ENCODE measurements at places on chromosomes 5 and 9.
A peak's percentile ranks its signal among the peaks of the same experiment; 100 is the strongest.

DNA sequence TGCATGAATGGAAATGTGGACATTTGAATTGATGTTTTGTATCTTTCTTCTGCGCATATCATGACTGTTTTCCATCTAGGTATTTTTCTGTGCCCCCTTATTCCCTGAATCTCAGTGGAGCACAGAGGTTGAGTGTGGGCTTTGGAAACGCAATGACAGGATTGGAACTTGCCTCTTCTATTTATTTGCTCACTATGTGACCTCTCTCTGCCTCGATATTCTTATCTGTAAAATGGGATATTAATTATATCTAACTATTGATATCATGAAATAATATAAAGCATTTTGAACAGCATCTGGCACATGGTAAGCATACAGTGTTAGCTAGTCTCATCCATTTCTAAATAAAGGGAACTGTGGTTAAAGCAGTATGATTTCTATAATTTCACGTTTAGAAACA is 26.0 kb downstream of the HABP4 start:
- DNase-seq = no peak

- DNase-seq = no peak
Observed at GRCh38 chr9:136050266-136050700, 44.8 kb downstream of the NACC2 start.

- peak; percentile 70 for DNase-seq
Observed at GRCh38 chr9:136095070-136096058, at the start of gene NACC2. Gene NACC2, minus strand, starts transcription at chr9:136095289. Its CDS starts 44,768 bp downstream, at chr9:136050521.

DNA sequence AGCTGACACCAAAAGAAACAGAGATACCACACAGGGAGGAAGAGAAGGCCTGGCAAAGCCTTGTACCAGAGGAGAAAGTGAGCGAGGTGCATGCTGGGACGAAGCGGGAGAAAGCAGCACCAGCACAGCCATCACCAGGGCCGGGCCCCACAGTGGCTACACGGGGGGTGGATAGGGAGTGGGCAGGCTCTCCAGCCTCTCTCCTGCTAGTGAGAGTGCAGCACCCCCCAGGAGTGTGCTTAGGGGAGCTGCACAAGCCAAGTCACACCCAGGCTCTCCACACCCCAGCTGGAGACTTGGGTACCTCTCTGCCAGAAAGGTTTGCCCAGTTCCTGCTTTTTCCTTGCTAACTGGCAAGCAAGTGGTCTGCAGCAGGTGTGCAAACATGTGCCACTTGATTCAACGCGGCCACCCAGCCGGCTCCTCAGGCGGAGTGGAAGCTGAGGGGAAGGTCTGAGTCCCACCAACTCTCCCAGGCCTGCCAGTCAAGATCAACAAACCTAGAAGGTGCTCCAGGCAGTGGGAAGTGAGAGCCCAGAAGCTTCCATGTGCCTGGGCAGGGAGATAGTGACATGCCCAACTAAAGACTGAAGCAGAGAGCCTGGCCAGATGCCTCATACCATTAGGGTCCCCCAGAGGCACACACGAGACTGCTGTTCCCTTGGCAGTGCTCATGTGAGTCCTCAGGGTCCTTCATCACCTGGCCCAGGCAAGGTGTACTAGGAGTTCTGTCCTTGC is 39.9 kb downstream of the BICD2 start:
- no peak for DNase-seq

GRCh38 chr9:105911104-105911911 is 217.0 kb downstream of the TMEM38B start:
- no peak for DNase-seq

- DNase-seq = no peak
Observed at GRCh38 chr5:101811466-101811865, 484.6 kb downstream of the SLCO4C1 start.

- no peak for DNase-seq
Observed at GRCh38 chr5:159864885-159865691, 51.2 kb upstream of the ADRA1B start.

GRCh38 chr5:108818613-108819272 is 71.0 kb downstream of the FER start:
- no peak for DNase-seq

DNA sequence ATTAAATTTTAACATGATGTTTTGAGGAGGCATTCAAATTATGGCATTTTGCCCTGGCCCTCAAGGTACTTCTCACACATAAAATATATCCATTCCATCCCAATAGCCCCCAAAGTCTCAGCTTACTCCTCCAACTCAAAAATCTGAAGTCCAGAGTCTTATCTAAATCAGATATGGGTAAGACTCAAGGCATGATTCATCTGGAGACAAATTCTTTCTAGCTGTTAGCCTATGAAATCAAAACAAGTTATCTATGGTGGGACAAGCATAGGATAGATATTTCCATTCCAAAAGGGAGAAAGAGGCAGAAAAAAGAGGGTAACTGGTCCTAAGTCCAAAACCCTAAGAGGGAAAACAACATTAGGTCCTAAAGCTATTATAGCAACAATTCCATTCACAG is 408.4 kb downstream of the ZNF608 start:
- no peak for DNase-seq

DNA sequence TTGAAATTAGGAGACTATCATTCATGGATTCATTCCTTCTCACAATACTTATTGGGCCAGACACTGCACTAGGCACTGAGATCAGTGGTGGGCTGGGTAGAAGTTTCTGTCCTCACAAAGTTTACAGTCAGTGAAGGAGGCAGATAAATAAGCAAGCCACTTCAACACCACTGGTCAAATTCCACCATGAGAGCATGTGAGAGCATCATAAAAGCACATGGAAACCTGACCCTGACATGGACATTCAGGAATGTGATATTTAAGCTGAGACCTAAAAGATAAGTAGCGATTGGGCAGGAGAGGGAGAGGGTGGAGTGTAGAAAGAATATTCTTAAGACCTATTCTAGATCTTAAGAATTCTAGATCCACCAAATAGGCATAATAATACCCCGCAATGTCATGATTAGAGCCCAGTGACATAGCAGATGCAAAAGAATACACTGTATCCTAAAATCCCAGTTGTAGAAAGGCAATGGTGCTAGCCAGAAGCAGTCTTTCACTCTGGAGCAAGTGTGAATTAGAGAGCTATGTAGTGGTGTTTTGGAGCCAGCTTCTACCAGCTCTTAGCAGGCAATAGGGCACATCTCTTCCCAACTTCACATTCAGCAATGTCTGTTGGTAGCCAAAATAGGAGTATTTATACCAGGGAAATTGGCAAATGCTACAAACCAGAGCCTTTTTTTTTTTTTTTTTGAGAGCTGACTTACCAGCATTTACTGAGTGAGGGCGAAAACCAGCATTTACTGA is 46.4 kb downstream of the SH3RF2 start:
- DNase-seq = no peak

- DNase-seq = no peak
Observed at GRCh38 chr5:98999631-99000030, 70.8 kb upstream of the CHD1 start.

- no peak for DNase-seq
Observed at GRCh38 chr9:121622387-121623203, 28.8 kb upstream of the DAB2IP start.

GRCh38 chr5:71744009-71744790 is 25.1 kb downstream of the CARTPT start:
- no peak for DNase-seq

DNA sequence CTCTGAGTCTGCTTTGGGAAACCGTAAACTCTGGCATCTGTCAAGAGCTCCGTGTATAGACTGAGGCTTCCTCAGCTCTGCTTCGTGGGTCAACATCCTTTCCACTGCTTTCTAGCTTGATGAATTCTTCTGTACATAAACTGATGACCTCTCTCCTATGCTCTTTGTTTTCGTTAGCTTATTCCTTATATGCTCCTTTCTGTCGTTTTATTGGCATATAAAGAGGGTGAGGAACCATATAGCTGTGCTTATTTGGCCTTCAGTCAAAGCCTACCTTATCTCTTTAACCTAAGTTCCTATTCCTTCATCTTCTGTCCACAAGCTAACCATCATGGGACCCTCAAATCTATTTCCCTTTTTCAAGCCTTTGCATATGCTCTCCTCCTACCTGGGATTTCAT is 39.4 kb upstream of the CARTPT start:
- no peak for DNase-seq

DNA sequence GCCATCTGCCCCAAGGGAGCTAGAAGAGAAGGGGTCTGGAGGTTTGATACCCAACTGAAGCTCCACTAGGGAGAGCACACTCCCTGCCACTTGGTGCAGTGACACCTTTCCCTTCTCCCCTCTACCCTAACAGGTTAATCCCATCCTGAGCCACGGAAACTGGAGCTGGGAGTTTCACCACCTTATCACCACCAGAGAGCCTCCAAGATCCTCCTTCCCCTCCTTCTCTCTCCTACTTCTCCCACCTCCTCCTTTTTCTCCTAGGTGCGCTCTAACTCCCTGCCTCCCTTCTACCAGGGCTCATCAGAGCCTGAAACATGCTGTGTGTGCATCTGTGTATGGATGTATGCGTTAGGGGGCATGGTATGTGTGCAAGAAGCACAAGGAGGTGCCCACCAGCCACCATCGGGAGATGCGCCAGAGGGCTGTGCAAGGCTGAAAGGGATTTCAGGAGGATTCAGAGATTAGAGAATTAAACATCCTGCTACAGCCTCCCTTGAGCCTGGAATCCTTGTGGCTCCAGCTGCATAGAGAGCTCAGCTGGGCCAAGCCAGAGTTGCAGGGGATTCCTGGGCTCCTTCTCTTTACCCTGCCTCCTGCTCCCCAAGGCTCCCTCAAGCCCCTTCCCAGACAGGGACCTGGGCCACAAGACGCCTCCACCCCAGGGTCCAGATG is 89.8 kb downstream of the PCDH1 start:
- DNase-seq = no peak

DNA sequence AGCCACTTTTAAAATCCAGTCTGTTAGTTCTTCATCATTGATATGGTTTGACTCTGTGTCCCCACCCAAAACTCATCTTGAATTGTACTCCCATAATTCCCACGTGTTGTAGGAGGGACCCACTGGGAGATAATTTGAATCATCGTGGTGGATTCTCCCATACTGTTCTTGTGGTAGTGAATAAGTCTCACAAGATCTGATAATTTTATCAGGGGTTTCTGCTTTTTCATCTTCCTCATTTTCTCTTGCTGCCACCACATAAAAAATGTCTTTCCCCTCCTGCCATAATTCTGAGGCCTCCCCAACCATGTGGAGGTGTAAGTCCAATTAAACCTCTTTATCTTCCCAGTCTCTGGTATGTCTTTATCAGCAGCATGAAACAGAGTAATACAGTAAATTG is 26.9 kb upstream of the SH3TC2 start:
- DNase-seq = no peak

DNA sequence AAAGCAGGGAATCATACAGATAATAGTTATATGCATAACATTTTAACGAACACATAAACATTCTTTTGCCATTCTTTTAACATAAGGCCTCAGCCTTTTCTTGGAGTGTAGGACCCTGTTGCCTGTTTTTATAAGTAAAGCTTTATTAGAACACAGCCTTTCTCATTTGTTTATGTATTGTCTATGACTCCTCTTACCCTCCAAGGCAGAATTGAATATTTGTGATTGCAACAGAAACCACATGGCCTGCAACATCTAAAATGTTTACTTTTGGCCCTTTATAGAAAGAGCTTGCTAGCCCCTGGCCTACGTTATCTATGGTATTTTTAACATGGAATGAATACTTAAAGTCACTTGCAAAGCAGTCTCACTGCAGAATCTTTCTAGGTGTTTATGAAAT is 2.6 kb downstream of the SLC31A1 start:
- no peak for DNase-seq

- DNase-seq = peak; percentile 10
Observed at GRCh38 chr9:136230365-136230764, 15.2 kb downstream of the QSOX2 start.

DNA sequence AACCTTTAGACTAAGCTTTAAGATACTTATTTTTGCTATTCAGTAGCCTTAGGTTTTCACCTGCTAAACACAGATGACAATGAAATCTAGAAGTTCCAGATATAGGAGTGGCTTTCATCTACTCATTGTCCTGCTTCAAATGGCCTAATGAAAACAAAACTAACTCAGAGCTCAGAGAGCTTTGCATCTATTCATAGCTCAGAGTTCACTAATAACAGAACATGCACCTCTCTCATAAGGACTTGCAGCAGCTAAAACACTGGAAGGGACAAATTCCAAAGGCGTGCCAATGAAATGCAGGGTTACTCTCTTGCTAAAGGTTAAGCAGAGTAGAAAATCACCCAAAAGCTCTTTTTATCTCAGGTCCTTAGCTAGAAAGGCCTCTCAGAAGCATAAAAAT is 29.0 kb downstream of the SLC31A2 start:
- DNase-seq = no peak

GRCh38 chr9:127777368-127777980 is 992 bp downstream of the SH2D3C start:
- no peak for DNase-seq

DNA sequence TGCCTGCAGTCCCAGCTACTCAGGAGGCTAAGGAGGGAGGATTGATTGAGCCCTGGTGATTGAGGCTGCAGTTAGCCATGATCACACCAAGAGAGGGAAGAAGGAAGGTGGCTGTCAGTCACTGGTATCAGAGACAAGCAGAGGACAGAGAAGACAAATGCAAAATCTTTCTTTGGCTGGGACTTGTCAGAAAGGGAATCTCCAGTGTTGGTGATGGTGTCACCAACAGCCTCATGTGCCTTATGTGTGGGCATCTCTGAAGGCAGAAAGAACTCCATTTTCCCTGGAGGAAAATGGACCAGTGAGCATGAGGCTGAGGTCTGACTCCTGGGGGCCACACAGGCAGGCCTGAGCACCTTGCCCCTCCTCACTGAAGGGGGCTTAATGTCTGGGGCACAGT is 12.1 kb upstream of the RNF183 start:
- no peak for DNase-seq

GRCh38 chr9:124665391-124666058 is 105.6 kb downstream of the NR6A1 start:
- no peak for DNase-seq

DNA sequence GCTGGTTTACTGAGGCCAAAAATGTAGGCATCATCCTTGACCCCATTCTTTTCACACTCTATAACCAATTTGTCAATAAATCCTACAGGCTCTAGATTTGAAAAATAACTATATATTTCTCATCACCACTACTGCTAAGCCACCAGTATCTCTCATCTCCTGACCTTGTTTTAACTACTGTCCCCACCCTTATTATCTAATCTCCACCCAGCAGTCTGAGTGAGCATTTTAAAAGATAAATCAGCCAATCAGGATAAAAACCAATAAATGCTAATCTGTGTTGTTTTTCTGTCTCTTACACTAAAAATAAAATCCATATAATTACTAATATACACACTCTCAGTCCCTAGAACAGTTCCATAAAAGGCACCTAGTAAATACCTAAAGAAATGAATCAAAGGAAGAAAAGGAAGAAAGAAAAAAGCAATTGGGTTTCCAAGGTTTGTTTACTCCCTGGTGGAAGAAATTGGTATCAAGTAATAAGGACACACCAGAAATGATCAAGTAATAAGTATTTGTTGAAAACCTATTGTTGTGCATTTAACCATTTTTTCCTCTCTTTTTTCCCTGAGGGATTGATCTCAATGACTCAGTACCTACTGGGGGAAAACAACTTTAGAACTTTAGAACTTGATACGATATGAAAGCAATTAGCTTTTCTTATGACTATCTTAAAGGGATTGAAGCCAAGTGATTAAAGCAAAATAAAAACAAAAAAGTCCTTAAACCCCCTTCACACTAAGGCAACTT is 19.3 kb downstream of the MRPS27 start:
- DNase-seq = no peak
